Activated T-helper 1 cell treated with anti-CD3 and anti-CD28 coated beads, Interleukin-2, amount 50 U/mL, for 16 hours (primary cell): ENCODE measurements at places on chromosomes 1 and 21.

- no peak for DNase-seq
These were observed 55.1 kb downstream of the LRIG2 start for GRCh38 chr1:113128116-113128515.

DNA sequence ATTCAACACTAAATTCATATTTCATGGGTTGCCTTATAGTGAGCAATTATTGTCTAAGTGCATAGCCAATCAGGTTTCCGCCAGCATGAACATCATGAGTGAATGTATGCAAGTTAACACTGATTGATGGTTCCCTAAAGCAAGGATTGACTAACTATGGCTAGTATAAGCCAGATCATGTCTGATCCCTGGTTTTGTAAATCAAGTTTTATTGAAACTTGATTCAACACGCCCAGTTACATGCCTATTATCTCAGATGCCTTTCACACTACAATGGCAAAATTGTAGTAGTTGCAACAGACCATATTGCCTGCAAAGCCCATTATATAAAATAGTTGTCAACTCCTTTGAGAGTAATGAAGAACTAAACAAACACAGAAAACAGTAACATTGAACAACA lies 1127.4 kb downstream of the NCAM2 start:
- DNase-seq: no peak

- no peak for DNase-seq
These were observed 221.9 kb downstream of the PBX1 start for GRCh38 chr1:164780863-164781262.

GRCh38 chr21:46063227-46063626 lies 34.7 kb upstream of the COL6A2 start:
- DNase-seq: no peak

DNA sequence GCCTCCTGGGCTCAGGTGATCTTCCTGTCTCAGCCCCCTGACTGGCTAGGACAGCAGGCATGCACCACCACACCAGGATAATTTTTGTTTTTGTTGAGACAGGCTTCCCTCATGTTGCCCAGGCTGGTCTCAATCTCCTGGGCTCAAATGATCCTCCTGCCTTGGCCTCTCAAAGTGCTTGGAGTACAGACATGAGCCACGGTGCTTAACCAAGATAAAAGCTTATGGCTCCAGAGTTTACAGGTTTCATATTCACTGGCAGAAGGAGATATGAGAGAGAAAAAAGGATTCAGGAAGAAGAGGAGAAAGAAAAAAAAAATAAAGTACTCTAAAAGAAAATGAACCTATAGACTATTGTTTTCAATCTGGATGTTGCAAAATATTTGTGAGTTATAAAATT lies 748.8 kb upstream of the NCAM2 start:
- no peak for DNase-seq

DNA sequence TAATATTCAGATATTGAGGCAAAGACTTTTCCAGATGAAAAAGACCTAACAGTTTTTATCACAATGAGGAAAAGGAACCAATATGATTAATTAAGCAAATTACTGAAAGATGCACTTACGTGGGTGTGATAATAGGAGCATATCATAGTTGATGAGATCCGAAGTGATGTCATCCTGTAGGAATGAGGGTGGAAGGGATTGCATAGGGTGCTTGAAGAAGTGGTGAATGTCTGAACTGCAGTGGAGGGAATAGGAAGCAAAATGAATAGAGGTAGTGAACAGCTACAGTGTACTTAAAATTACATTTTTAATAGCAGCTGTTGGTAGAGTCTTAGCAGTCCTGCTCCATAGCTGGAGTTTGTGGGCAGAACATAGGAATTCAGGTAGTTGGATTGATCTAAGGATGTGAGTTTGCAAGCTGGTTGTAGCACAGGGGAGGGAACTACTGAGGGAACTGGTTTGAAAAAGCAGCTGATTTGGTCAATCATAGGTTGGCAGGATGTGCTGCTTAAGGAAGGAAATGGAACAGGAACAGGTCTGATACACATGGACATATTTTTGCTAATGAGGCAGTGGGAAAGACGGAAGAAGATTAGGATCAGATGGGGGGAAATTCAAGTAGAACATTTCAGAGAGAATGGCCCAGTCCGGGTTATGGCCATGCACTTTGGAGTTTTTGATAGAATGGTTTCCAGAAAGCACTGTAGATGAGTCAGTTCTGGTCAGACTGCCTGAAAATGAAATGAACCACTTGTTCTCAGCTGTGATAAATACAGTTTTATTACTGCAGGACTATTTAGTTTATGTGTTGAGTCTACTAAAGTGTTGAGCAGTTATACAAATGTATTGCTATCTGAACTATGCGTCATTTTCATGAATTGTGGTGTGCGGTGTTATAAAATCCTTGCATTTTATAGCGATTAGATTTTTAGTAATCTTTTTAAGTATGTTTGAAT lies 155.8 kb downstream of the RYR2 start:
- DNase-seq: no peak

GRCh38 chr1:222927031-222927430 lies 112.2 kb downstream of the DISP1 start:
- DNase-seq: no peak

DNA sequence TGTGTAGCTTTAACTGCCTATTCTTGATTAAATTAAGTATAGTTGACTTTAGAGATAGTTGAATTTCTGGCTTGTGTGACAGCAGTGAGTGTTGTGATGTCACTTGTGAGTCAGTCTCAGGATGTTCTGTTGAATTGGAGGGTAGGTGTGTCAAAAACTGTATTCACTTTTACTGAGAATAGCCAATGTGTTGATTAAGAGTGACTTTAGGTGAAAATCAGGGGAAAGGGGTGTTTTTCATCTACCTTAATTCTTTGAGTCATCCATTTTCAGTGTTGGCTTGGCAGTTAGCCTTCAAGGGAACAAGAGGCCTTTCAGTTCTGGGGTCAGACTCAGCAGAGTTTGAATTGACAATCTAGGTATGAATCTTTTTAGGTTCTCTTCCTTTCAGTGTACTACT lies 75.9 kb downstream of the CDC14A start:
- DNase-seq: no peak

DNA sequence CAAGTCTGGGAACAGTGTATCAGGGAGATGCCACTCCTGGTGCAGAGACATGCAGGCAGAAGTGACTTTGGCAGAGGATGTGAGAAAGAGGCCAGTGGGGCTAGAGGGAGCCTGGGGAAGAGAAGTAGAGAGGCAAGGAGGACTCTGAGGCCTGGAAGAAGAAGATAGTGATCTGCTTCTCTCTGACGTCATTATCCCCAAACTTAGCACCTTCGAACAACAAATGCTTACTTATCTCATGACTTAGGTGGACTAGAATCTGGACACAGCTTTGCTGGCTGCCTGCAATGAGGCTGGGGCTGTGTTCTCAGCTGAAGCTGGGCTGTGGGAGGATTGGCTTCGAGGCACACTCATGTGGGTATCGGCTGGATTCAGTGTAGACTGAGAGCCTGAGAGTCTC lies 44.5 kb upstream of the ZNF678 start:
- DNase-seq: no peak

DNA sequence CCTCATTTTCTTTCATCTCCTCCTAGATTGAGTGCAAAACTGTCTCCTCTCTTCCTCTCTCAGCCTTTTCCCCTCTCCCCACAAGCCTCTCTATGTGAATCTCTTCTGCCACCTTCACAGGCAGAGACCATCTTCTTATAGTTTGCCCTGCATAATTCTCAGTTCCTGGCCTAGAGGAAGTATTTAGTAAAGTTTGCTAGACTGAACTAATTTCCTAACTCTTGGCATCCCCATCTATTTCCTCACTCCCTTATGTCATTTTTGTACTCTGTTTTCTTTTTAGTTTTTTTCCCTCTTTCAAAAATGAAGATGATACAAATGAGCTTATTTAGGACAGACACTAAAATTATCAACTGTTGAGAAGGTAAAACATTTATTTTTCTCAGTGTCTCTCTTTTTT lies 66.0 kb downstream of the XCL2 start:
- DNase-seq: no peak

- no peak for DNase-seq
These were observed 35.3 kb downstream of the GDAP2 start for GRCh38 chr1:117894078-117894477.

- DNase-seq: no peak
These were observed 26.6 kb downstream of the CRYAA start for GRCh38 chr21:43195121-43196021.

GRCh38 chr21:28200726-28201125 lies 792.0 kb downstream of the LTN1 start:
- DNase-seq: no peak

GRCh38 chr1:63911049-63911448 lies 137.2 kb downstream of the ROR1 start:
- DNase-seq: no peak

DNA sequence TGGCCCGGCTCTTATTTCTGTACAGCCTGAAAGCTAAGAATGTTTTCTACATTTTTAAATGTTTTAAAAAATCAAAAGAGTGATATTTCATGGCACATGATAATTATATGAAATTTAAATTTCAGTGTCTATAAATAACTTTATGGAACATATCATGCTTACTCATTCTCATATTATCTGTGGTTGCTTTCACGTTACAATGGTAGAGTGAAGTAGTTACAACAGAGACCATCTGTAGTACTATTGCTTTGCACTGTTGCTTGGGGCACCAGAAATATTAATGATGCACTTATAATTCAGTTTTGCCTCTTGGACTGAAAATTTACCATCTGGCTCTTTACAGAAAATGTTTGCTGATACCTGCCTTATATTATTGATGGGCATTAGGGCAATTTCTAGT lies 481.6 kb downstream of the PLPP3 start:
- no peak for DNase-seq

DNA sequence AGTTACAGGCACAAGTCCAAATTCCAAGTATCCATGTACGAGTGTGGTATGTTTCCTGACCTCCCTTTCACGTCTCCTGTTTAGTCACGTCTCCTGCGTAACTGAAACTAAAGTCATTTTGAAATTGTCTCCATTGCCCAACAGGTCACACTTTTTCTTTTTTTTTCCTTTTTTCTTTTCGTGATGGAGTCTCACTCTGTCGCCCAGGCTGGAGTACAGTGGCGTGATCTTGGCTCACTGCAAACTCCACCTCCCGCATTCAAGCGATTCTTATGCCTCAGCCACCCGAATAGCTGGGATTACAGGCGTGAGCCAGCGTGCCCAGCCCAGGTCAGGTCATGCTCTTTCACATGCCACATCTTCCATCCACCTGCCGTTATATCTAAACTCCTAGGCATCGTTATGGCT lies 38.2 kb downstream of the L1TD1 start:
- no peak for DNase-seq

DNA sequence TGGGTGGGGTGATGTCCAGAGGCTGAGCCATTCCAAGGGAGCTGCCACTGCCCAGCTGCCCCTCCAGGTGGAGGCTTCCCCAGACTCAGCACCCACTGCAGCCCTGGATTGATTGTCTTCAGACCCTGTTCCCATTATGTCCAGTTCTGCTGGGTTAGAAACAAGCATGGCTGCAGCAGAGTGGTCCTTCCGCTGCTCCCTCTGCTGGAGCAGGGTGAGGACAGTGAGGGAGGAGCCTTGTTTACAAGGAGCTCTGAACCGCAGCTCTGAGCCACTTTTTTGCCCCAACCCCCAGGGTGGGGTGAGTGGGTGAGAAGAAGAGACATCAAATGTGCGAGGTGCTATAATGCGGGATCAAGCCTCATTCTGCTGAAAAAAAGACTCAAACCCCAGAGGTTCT lies 2.3 kb downstream of the TNNT2 start:
- no peak for DNase-seq
